Activated naive CD4-positive, alpha-beta T cell (primary cell): ENCODE measurements at places on chromosomes 11 and 22.

- DNase-seq = peak; percentile 51
Observed at GRCh38 chr11:119093942-119094815, 7.5 kb downstream of the DPAGT1 start.

- DNase-seq = no peak
Observed at GRCh38 chr11:111933872-111934271, 3.3 kb upstream of the DIXDC1 start.

DNA sequence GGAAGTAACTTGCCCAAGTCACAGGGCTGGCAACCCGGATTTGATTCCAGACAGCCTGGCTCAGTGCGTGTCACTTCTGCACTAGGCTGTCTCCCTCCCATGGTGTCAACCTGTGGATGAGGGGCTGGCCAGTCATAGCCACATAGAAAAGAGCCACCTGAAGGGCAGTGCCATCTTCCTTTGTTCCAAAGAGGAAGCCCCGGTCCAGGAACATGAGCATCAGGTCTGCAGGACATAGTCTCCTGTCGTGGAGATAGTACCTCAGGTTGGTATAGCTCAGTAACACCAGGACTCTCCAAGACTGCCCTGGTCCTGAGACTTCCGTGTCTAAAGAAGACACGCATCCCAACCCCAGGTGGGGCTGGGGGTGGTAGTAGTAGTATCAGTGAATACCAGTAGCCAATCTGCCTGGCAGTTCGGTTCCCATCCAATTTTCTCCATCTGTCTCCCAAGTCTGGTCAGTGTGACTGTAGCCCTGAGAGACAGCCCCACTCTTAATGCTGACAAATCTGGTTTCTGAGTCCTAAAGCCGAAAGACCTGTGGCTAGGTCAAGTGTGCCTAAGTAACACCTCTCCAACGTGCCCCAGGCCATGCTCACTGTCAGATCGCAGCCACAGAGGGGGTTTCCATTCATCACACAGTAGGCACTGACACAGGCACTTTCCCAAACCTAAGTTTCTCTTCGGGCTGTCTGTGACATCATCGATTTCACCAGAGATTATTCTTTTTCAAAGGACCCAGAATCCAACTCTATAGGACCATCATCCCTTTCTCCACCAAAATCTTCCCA is 33.1 kb downstream of the C11orf58 start:
- no peak for DNase-seq

DNA sequence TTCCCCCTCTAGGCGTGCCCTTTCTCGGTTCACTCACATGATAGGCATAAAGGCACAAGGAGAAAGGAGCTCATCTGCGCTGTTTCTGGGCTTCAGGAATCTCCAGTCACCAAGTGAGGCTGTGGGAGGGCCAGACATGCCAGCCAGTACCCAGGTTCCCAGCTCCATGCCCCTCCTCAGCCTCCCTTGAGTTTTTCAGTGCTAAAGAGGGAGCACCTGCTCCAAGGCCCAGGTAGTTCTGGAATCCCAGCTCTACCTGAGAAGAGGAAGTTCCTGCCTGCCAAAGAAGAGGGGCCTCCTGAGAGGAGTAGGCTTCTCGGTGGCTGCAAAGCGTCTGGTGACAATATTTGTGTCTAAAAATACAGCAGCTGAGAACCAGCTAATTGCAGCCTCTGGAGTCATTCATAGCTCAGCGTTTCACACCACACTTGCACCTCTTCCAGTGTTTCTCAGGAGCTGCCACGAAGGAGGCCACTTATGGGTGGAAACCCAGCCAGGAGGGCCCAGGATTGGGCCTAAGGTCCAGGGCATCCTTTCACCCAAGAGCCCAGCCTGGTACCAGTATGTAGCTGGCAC is 197.4 kb downstream of the TRIM29 start:
- DNase-seq = no peak

DNA sequence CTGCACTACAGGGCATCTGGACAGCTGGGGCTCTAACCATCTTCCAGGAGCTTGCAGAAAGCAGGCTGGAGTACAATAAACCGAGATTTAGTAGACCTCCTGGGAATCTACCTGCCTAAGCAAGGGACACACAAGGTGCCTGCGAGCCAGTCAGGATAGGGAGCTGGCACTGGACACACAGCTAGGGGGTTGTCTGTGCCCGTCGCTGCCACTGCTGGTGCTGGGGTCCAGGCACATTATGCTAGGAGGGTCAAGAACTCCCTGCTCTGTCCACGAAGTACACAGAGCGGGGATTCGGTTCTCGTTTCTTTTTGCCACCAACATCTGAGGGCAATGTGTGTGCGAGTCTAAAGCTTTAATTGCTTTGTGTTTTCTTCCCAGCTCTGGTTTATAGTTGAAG is 4.2 kb downstream of the RIC8A start:
- no peak for DNase-seq

DNA sequence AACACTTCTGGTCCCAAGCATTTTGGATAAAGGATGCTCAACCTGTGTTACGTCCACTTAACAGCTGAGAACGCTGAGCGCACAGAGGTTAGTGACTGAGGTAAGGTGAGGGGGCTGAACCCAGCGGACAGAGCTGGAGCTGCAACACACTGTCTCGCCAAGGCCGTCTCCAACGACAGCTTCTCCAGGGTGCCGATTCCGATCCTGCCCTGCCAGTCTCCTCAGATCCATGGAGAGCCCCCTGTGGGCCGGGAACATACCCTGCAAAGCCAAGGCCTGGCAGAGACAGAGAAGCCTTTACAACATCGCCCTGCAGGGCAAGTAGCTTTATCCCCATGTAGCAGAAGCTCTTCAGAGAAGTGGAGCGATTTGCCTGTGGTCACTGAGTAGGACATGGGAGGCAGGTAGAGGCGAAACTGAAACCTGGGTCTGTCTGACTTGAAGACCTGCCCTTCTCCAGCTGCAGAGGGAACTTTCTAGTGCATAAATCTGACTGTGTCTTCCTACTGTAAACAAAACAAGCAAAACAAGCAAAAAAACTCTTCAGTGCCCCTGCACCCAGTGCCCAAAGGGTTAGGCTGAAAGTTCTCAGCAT is 72.8 kb downstream of the SCUBE1 start:
- no peak for DNase-seq

DNA sequence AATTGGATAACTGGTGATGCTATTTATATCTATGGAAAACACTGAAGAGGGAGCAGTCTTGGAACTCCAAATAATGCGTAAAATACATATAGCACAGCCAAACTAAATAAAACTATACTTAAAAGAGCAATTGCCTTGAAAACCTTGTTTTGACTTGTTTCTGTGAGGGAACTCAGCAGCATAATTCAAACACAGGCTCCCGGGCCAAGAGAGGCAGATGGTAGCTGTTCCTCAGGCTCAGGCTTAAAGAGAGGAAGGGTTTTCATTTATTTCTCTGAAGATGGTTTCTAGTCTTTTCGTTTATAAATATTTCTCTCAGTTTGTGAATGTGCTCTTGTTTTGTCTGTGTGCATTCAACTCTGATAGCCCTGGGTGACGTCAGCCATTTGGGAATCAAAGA is 82.4 kb downstream of the FANCF start:
- no peak for DNase-seq

GRCh38 chr11:105639527-105639926 is 29.7 kb downstream of the GRIA4 start:
- no peak for DNase-seq

DNA sequence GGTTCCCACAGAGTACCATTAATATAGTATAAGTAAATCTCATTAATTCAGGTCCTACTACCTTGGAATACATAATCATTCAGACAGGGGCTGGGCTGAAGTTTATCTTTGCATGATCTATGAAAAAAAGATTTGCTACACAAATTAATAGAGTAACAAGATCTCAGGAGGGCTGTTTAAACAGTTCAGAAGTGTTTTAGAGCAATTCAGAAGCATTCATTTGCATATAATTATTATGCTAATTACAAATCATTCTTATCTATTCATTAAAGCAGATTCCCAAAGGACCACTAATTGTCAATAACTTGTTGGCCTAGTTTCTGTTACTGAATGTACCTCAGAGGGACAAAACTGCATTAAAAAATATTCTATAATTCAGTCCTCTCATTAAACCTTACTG is 40.5 kb downstream of the PITPNB start:
- DNase-seq = no peak

- DNase-seq = no peak
Observed at GRCh38 chr11:113446938-113447337, 28.3 kb downstream of the DRD2 start.

GRCh38 chr11:59625703-59626102 is 10.1 kb upstream of the OSBP start:
- DNase-seq = no peak

DNA sequence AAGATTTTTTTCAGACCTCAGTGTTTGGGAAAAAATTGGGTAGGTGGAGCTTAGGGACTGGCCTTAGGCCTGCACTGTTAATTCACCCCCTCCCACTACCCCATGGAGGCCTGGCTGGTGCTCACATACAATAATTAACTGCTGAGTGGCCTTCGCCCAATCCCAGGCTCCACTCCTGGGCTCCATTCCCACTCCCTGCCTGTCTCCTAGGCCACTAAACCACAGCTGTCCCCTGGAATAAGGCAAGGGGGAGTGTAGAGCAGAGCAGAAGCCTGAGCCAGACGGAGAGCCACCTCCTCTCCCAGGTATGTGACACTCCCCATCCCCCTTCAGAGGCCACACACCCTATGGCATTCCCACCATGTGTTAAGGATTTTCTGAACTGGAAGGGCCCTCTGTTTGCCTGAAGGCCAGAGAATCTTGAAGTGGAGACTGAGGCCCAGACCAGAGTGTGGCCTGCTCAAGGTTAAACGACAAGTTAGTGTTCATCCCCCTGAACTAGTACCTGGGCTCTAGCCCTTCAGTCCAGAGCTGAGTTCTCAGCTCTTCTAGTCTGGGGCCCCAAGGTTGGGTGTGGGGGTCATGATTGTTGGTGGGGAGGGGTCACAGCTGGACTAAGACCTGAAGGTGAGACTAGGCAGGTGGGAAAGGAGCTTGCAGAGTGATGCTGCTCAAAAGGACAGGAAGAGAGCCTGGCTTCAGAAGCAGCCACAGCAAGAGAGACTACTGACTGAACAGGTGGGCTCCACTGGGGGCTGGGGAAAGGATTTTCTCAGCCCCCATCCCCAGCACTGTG is 2.3 kb upstream of the FOLR1 start:
- no peak for DNase-seq

- DNase-seq = no peak
Observed at GRCh38 chr11:37503411-37504059, 905.5 kb upstream of the RAG2 start.

DNA sequence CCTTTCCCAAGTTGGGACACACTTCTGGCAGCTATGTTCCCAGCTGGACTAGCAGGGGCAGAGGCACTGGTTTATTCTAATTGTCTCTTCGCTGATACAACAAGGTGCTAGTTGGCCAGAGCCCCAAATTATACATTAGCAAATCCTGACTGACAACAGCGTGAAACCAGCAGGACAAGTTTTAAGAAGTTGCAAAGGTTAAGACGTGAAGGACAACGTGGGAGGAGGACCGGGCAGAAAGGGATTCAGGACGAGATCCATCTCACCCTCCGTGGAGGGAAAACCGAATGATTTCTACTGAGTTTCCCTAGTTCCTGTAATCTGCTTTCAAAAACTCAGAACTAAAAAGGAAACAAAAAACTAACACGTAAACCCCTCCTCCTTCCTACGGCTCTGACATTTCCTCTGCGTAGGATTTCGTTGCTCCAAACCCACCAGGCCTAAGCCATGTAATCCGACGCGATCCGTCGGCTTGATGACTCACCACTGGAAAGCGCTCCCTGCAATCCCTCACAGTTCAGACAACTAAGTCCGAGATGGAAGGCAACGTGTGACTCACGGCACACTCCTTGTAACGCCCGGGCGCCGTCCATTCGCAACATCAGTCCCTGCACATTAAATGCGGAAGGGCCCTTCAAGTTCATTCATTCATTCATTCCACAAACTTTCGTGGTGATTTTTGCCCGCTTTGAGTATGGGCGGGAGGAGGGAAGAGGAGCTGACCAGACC is 703 bp downstream of the POGLUT3 start:
- peak; percentile 33 for DNase-seq

- no peak for DNase-seq
Observed at GRCh38 chr22:29030016-29030617, 31.5 kb downstream of the C22orf31 start.

DNA sequence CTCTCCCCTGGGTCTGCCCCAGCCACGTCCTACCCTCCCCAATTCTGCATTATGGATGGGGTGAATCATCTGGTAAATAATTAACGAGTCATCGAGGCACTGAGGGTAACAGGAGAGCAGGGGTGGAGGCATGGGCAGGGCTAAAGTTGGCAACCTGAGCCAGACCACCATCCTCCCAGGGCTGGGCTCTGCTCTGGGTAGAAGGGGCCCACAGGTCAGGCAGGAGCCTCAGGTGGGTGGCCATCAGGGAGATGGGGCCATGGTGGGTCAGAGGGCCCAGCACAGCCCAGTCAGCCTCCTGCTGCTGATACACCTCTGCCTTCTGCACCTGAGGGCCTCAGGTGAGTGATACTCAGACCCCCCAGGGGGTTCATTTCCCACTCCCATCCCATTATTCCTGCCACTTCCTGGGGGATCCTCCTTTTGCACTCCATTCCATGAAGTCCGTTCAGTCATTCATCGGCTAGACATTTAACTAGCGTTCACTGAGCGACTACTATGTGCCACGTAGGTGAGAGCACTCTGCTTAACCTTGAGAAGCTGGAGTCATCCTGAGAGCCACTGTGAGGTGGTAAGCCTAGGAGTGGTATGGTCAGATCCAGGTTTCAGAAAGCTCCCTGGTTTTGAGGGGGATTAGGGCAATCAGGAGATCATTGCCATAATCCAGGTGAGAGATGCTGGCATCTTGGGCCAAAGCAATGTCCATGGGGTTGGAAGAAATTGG is at the start of gene VSIG10L2:
Gene VSIG10L2, plus strand, starts transcription at position 248 of the 724 bp plus-strand sequence. Its CDS starts 12 bp downstream, at position 260.
- DNase-seq = no peak
